ENCODE measurements at places on chromosomes 12 and 14.
A peak's percentile ranks its signal among the peaks of the same experiment; 100 is the strongest.

DNA sequence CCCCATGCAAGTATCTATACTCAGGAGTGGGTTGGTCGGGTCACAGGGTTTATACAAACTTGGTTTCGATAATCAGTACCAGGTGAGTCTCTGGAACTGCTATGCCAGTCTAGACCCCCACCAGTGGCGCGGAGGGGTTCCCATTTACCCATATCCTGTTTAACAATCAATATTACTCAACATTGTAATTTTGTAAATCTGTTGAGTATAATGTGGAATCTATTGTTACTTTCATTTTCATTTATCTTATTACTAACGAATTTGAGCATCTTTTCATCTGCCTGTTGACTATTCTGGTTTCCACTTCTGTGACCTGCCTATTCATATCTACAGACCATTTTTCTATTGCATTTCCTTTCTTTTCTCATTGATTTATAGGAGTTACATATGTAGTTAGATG, 275.2 kb upstream of the CRY1 start:
- no peak for DNase-seq

DNA sequence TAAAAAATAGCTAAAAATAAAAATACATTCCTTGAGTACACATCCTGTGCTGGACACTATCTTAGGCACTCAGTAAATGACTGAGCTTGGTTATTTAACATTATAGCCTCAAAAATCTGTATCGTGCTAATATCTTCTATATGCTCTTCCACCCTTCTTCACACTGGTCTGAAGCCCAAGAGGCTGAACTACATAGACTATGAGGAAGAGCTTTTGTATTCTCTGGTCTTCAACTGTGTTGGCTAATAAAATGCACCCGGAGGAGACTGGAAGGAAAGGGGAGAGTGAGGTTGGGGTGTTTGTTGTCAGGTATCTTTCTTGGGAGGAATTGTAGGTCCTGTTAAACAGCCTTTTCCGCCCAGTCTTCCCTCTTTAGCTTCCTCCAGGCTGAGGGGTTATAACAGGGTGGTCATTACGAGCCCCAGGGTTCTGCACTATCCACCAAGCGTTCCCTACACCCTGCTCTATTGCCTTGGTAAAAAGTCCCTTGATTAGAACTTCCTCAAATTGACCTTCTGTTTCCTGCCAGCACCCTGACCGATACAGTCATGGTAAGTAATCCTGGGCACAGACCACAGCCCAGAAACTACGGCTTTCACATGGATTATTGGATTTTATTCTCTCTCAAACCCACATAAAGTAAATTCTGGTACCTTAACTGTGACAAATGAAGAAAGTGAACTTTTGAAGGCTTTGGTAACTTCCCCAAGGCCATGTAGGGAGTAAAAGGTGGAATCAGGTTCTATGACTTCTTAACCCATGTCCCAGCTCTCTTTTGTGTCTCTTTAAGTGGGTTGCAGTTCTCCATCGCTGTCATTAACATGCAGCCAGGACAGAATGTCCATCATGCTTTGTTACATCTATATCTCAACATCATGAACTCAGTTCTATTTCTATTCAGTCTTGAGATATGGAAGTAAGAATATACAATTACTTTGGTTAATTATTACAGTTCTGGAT, 71.3 kb downstream of the PTHLH start:
- DNase-seq, result no peak

GRCh38 chr12:122206111-122206881, 2.8 kb downstream of the B3GNT4 start:
- DNase-seq, result no peak

DNA sequence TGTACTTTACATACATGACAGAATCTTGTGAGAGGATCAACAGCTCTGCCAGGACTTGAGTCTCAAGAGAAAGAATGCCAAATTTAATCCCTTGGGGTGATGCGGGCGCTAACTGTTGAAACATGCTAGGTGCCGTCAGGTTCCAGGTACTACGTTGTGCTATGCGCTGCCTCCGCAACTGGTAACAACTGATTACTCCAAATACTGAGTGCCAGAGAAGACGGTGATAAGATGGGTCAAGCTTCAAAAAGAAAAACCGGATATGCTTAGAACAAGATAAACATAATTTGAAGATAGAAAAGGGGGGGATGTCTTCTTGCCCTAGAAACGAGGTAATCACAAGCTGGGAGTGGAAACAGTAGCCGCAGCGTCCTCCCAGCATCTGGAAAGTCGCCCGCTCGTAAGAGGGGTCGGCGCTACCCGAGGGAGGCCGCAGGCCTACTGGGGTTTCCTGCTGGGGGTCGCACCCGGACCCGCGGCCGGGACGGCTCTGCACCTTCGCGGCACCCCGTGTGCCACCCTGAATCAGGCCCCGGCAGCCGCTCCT, 678 bp downstream of the ZBTB25 start:
- DNase-seq, result peak; percentile 23

GRCh38 chr12:91609283-91609682, 426.7 kb upstream of the DCN start:
- no peak for DNase-seq

DNA sequence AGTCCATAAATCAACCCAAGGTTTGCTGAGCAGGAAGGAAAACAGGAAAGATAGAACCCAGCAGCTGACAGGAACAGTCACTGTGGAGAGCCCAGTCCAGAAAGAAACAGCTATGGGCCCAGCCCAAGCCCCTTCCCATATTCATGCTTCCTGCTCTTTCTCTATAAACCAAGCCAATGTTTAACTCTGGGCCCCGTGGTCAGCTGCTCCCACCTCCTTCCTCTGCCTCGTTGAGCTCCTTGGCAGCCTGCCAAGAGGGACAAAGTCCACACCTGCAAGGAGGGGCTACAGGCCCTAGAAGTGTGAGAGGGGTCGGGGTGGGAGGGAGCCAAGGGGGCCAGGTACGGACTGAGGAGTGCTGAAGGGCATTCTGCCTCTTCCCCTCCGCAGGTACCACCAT, 10.0 kb downstream of the SLC6A13 start:
- no peak for DNase-seq
